ENCODE measurements at places on chromosomes 5 and 9. TPM values are rescaled to one million over a fixed set of nuclear protein-coding genes. Genes with fewer than 3 reads are reported as not detected.

- peaks cover 8% of the 10 kb centered on the region for H3K27me3 ChIP-seq
- no peak overlapping the region for H3K4me3 ChIP-seq
- H3K4me1 ChIP-seq = peaks cover 23% of the 10 kb centered on the region
- no peak for DNase-seq
- no peak overlapping the region for H3K27ac ChIP-seq
- peaks cover 3% of the 10 kb centered on the region for H3K36me3 ChIP-seq
These were observed 19.7 kb downstream of the EXD3 start for GRCh38 chr9:137403269-137403668.

DNA sequence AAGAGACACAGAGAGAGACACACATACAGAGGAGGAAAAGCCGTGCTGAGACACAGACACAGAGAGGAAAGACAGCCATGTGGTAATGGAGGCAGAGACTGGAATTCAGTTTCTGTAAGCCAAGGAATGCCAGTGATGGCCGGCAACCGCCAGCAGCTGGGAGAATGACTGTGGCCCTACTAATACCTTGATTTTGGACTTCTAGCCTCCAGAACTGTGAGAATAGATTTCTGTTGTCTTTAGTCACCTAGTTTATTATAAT, 90.2 kb downstream of the TARS1 start:
- no peaks in the 10 kb centered on the region for H3K27me3 ChIP-seq
- H3K27ac ChIP-seq = no peak overlapping the region
- peaks cover 3% of the 10 kb centered on the region for H3K36me3 ChIP-seq
- DNase-seq = no peak
- H3K4me1 ChIP-seq = no peaks in the 10 kb centered on the region
- H3K4me3 ChIP-seq = no peak overlapping the region

DNA sequence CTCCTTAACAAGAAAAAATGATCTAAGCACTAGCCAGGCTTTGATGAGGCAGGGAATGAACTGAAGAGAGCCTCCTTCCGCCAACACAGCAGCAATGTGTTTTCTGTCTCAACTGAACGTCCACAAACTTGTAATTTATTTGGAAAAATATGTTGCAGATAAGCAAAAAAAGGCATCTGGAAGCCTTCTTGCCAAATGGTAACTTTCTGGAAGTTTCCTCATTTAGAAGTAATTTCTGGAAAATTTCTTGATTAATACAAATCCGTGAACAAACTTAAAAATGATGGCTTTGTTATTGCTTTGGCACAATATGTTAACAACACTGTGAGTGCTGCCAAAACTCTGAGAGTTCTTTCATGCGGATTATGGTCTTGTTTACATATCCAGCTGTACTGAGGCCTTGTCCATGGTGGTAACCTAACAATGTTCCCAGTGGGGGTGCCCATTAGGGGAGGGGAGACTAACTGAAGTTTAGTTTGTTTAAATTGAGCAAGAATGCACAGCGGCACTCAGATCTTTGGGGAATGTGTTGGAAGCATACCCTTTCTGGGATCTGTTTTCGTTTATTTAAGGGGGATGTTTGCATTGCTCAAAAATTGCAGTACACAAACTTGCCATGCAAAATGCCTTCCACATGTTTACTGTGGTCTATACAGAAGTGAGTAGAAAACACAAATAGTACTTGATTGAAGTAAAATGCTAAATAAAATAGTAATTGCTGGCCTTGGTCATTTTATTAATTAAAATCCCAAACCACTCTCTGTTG, 334.7 kb downstream of the NR2F1-AS1 start:
- no peak overlapping the region for H3K4me3 ChIP-seq
- DNase-seq = peak; percentile 92
- H3K27ac ChIP-seq = peak overlapping the region; percentile 33
- no peaks in the 10 kb centered on the region for H3K27me3 ChIP-seq
- peaks cover 5% of the 10 kb centered on the region for H3K4me1 ChIP-seq

GRCh38 chr9:34612788-34613390, 992 bp upstream of the RPP25L start:
- peak; percentile 89 for DNase-seq
- peaks cover 23% of the 10 kb centered on the region for H3K4me1 ChIP-seq
- no peaks in the 10 kb centered on the region for H3K27me3 ChIP-seq
- H3K4me3 ChIP-seq = peak overlapping the region; percentile 79
- peak overlapping the region; percentile 84 for H3K27ac ChIP-seq
- peaks cover 37% of the 10 kb centered on the region for H3K36me3 ChIP-seq

DNA sequence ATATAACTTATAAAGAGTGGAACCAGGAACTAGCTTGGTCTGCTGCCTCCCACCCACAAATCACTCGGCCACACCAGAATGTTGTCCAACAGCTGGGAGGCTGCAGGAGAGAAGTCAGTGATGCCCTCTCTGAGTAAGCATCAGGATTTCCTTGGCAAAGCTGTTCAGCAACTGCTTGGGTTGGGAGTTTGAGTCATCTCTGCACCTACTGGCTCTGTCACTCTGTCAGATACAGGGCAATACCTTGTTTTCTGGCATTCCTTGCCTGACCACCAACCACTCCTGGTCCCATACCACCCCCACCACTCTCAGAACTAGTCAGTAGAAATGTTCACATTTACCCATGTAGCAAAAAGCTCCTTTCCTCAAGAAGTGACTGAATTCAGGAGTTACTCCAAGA, 36.8 kb upstream of the GCNT4 start:
- no peak overlapping the region for H3K4me3 ChIP-seq
- no peaks in the 10 kb centered on the region for H3K27me3 ChIP-seq
- H3K4me1 ChIP-seq = no peaks in the 10 kb centered on the region
- no peak overlapping the region for H3K27ac ChIP-seq
- H3K36me3 ChIP-seq = no peaks in the 10 kb centered on the region
- no peak for DNase-seq

Gene LURAP1L
- total RNA-seq = 7.7 TPM

- DNase-seq = peak; percentile 45
- H3K27me3 ChIP-seq = peaks cover 70% of the 10 kb centered on the region
- H3K4me1 ChIP-seq = peaks cover 15% of the 10 kb centered on the region
These were observed 15.0 kb downstream of the LHX6 start for GRCh38 chr9:122213589-122214413.

Gene KCNV2
- total RNA-seq = not detected

DNA sequence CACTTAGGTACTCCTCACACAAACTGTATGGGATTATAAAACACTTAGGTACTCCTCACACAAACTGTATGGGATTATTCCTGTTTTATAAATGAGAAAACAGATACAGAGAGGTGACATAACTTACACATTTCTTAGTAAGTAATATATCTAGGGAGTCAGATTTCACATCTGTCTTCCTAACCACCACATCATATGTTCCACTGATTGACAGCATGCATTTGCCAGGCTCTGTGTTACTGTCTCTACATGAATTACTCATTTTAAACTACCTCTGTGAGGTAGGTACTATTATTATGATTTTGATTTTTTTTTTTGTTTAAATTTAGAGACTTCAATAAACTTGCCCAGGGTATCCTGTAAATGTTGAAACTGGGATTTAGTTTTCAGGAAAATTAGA, 232.7 kb downstream of the CCDC171 start:
- H3K27me3 ChIP-seq = no peaks in the 10 kb centered on the region
- no peaks in the 10 kb centered on the region for H3K36me3 ChIP-seq
- no peaks in the 10 kb centered on the region for H3K4me1 ChIP-seq

All from muscle of leg (tissue), 16 donors.